ENCODE measurements at places on chromosomes 13 and 19.

DNA sequence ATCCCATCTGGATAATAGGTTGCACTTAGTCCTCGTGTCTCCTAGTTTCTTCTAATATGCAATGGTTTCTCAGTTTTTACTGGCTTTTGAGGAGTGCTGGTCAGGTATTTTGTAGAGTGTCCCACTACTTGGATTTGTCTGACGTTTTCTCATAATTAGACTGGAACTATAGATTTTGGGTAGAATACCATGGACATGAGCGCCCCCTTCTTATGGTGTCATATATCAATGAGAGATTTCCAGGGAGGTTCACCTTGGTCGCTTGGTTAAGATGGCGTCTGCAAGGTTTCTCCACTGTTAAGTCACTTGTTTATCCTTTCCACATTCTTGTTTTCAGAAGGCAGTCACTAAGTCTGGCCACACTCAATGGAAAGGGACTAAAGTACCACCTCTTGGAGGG lies 6.7 kb downstream of the SOHLH2 start:
- DNase-seq = no peak

GRCh38 chr13:73809561-73809960 lies 324.6 kb downstream of the KLF12 start:
- DNase-seq = no peak

DNA sequence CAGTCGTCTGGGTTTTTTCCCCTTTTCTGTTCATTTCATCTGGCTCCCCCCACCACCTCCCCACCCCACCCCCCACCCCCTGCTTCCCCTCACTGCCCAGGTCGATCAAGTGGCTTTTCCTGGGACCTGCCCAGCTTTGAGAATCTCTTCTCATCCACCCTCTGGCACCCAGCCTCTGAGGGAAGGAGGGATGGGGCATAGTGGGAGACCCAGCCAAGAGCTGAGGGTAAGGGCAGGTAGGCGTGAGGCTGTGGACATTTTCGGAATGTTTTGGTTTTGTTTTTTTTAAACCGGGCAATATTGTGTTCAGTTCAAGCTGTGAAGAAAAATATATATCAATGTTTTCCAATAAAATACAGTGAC lies 9.3 kb downstream of the CALM3 start:
- DNase-seq = no peak

- no peak for DNase-seq
These were observed 269.1 kb downstream of the NDFIP2 start for GRCh38 chr13:79749984-79750551.

- DNase-seq = no peak
These were observed 243.2 kb downstream of the OXGR1 start for GRCh38 chr13:96751089-96751488.

GRCh38 chr13:33272531-33273124 lies 12.9 kb downstream of the STARD13 start:
- no peak for DNase-seq

DNA sequence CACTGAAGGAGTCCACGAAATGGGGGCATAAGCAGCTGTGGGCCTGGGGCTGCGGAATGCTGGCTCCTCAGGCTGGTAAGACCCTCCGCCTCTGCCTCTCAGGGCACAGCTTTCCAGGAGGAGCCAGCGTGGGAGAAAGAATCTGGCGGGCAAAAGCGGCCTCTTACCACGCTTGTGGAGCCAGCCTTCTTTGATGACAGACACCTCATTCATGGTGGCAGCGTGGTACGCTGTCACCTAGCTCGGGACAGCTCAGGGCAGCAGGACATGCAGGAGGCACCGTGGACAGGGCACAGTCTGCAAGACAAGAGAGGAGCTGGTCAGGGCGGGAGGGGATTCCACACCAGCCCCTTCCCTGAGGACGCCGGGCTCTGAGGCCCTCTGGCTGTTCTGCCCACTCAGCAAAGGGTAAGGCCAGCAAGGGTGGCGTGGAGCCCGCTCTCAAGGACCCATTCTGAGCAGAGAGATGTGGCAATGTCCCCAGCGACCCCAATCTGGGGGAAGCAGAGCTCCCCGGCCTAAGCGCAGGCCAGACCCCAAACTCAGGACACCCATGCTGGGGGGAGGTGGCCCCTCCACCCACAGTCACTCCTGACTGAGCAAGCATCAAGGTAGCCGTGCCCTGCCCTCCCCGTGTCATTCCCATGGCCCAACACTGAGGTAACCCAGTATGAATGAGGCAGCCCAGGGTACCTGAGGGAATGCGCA lies 19.9 kb downstream of the AKT2 start:
- DNase-seq = no peak

GRCh38 chr13:80030491-80030890 lies 310.4 kb downstream of the SPRY2 start:
- no peak for DNase-seq

Measured in stimulated activated CD4-positive, alpha-beta T cell treated with anti-CD3 and anti-CD28 coated beads, Interleukin-4, amount 100 ng/mL, for 48 hours (primary cell).